BE2C (cell line): ENCODE measurements at places on chromosomes 1 and 21.

DNA sequence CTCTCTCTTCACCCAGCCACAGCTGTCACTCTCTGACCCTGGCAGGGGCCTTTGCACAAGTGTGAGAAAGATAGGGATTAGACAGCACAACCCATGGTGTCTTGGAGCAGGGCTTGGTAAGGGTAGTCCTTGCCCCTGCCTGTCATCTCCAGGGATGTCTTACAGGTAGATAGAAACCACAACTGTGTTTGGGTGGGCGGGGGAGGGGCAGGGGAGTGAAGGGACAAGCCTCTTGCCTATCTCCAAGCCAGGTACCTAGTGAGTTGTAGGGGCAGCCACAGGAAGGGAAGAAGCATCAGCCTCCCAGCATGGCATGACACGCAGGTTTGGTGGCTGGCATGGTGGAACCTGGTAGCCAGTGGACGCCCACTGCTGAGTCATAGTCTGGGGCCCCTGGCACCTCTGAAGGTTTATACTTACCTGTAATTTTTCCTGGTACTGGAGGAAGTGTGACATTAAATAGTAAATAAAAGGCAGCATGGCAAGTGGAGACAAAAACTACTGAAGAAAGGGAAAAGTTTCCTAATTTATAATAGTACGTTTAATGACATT lies 97.5 kb downstream of the CLEC20A start:
- no peak for DNase-seq

- DNase-seq = no peak
Observed at GRCh38 chr1:25711555-25712298, 88.3 kb upstream of the SELENON start.

- no peak for DNase-seq
Observed at GRCh38 chr1:31417148-31417547, 4.1 kb downstream of the SERINC2 start.

- DNase-seq = no peak
Observed at GRCh38 chr1:164589961-164590507, 31.1 kb downstream of the PBX1 start.

DNA sequence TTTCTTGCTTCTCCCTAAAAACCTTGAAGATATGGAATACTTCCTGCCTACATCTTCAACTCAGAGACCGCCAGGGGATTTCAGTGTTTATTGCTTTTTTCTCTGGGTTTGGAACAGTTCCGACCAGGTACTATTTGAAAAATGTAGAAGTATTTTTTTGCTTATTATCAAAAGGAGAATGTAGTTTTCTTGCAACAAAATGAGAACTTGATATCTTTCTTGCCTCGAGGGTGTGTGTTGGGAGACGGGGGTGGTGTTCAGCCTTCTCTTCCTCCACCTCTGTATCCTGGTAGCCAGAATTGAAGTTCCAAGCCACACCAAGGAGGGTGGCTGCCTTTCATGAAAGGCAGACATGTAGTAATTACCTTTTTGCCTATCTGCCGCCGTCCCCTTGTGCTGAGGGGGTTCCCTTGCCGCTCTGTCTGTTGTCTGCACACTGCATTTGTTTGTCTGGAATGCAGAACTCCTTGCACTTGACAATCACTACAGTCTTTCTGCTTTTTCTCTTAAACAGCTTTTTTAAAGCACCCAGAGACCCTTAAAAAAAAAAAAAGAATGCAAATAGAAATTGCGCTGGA lies 212.1 kb downstream of the PBX1 start:
- no peak for DNase-seq

DNA sequence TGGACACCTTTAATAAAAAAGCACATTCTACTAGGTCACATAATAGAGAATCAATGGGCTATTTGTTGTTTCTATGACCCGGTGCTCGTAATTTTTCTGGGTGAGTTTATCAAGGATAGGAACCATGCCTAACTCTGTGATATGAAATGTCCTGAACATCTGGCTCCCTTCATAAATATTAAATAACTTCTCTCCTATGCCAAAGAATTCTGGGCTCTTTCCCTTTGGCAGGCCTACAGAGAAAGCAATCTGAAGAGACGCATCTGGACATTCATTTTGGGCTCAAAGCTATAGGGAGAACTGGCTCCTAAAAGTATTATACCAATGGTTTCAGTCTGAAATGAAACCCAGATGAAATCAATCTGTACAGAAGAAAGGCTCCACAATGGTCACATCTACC lies 38.8 kb upstream of the ANGPTL7 start:
- no peak for DNase-seq

GRCh38 chr1:246184503-246184902 lies 322.6 kb downstream of the SMYD3 start:
- no peak for DNase-seq

DNA sequence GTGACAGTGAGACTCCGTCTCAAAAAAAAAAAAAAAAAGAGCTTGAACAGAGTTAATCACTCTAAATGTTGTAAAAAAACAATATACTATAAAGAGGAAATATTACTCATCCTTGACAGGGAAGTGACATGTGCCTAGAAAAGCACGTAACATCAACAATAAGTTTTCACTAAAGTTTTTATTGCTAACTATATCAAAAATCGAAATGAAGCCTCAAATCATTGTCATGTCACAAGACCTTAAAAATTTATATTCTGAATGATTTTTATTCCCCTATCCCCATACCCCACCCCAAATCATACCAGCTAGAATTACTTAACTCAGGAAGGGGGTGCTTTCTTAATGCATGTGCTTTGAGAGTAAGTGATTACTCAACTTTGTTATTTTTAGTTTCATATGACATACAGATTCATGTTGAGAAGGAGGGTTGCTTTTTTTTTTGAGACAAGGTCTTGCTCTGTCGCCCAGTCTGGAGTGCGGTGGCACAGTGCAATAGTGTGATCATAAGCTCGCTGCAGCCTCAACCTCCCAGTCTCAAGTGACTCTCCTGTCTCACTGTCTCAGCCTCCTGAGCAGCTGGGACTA lies 53.6 kb upstream of the MUTYH start:
- DNase-seq = no peak

- no peak for DNase-seq
Observed at GRCh38 chr1:238329671-238330070, 438.9 kb upstream of the ZP4 start.

- DNase-seq = no peak
Observed at GRCh38 chr1:197857477-197857876, 45.0 kb upstream of the C1orf53 start.

- no peak for DNase-seq
Observed at GRCh38 chr1:197429372-197429771, 161.3 kb downstream of the CRB1 start.

GRCh38 chr1:34129630-34130029 lies 35.4 kb downstream of the CSMD2 start:
- no peak for DNase-seq
